Left forelimb (tissue), 1 donor: ENCODE measurements at places on chromosomes 3 and 15.

DNA sequence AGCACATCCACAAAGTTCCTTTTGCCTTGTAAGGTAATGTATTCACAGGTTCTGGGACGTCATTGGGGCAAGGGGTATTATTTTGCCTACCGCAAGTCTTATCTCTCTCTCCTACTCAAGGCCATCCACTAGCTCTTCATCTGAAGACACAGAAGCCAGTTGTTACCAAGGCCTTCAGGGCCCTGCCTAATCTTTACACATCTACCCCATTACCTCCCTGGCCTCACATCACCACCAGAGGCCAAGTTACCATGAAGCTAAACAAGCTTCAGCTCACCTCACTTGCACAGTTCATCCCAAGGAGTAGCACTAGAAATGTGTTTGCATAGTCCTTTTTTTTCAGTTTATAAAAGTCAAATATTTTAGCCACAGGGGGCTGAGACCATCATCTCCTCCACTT is 34.1 kb downstream of the ATP8B4 start:
- DNase-seq: no peak

DNA sequence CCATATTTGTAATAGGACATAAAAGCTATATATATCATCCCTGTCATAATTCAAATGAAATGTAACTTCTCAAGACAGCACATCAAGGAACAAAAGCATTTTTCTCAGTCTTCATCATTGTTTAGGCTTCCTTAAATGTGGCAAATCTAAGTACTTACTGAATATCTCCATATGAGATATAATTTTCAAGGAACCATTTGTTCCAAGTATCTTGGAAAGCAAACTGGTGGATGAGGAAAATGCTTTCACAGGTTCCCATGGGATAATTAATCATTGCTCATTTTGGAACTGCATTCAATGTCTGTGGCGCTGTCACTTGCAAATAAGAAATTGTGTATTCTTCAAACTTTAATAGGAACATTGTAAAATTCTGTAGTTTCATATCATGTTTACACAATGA is 52.6 kb upstream of the ZNF385D start:
- no peak for DNase-seq

DNA sequence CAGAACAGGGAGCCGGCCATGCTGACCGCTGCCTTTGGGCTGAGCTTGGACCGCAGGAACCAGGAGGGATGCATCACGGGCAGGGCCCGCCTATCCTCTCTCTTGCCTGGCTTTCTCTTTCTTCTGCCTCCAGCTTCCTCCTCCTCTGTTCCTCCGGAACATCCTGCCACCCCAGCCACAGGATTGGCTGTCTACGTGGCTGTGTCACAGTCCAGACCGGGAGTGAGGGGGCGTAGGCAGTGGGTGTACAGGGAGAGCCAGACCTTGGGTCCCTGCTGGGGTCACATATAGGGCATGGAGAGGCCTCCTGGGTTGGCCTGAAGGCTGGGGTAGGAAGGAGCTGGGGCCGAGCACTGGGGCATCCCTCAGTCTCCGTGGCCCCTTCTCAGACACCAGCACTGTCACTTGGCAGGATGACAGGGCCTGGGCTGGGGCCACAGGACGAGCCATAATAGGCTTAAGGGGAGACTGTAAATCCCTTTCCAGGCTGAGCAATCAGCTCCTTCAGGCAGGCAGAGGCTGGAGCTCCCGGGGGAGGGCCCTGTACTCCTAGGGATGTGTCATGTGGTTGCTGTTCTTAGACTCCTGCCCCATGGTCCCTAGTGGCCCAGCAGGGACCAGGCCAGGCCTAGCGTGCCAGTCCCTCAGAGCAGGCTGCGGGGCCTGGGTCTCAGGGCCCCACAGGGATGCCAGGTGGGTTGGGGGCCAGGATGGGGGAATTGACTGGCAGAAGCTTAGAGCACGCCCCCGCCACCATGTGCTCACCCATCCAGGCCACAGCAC is 25.4 kb downstream of the LINGO1 start:
- DNase-seq: no peak

- DNase-seq: no peak
Observed at GRCh38 chr3:14377838-14378169, 24.6 kb upstream of the SLC6A6 start.

DNA sequence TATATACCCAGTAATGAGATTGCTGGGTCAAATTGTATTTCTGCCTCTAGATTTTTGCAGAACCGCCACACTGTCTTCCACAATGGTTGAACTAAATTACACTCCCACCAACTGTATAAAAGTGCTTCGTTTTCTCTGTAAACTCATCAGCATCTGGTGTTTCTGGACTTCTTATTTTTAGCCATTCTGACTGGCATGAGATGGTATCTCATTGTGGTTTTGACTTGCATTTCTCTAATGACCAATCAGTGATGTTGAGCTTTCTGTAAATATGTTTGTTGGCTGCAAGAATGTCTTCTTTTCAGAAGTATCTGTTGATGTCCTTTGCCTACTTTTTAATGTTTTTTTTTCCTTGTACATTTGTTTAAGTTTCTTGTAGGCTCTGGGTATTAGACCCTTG is 182.9 kb upstream of the TRIM42 start:
- no peak for DNase-seq

- DNase-seq: peak; percentile 26
Observed at GRCh38 chr15:68656438-68656739, 77.6 kb downstream of the CORO2B start.

GRCh38 chr3:116253511-116253910 is 191.8 kb downstream of the LSAMP start:
- DNase-seq: no peak

DNA sequence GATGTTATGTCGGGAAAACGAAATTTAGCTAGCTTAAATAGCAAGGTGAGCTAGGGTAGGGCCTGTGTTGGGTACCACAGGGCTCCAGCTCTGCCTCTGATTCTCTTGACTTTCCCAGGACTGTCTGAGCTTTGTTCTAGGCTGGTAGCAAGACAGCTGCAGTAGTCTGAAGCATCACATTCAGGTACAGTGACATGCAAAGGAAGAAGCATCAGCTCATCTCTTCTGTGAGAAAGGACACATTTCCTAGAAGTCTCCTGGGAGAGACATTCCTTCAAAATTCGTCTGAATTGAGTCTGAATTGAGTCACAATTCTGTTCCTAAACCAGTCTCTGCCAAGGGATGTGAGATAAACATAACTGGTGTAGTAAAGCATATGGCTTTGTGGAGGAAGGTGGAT is 8.5 kb upstream of the UBXN7 start:
- no peak for DNase-seq

DNA sequence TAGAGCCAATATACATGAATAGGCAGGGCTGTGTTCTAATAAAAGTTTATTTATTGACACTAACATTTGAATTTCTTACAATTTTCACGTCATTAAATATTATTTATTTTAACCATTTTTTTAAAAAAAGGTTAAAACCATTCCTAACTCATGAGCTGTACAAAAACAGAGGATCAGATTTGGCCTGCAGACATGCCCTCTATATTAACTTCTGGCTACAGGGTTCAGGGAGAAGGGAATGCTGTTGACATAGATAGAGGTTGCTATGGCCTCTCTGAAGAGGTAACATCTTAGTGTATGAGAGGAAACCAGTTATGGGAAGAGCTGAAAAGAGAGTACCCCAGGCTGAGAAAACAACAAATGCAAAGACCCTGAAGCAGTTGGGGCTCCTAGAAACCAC is 19.1 kb upstream of the RAP2B start:
- no peak for DNase-seq

GRCh38 chr3:117346901-117347300 is 637.3 kb downstream of the TUSC7 start:
- DNase-seq: no peak

GRCh38 chr15:54119051-54119450 is 140.8 kb downstream of the UNC13C start:
- DNase-seq: no peak

- DNase-seq: no peak
Observed at GRCh38 chr15:90638201-90638691, 78.9 kb upstream of the BLM start.

DNA sequence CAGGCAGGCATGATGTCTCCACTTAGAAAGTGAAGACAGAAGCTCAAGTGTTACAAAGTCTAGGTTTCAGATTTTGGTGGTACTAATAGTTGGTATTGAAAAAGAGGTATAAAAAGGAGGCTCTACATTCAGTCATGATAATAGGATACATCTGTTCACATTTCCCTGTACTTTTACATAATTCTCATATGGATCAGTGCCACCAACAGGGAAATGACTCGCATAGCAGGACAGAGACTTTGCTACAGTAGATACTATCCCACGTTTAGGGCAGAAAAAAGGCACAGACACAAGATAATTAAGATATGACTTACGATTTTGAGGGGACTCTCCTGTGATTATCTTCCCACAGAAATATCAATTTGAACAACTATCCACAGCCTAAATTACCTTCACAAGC is 1062.9 kb upstream of the EPHA6 start:
- DNase-seq: no peak

DNA sequence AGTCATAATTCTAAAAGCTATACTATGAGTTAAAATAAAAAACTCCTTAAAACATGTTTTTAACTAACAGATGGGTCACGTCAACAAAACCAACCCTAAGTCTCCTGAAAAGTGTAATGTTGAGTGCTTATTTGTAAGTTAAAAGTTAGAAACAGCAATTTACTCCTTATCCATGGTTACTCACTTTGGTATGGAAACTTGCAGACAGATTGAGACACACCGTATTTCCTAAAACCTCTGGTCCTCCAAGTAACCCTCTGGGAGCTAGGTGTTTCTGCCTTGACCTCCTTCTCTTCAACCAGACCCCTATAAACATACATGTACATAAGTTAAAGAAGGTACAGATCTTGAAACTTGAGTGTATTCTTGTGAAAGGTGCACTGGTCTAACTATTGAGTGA is 3.1 kb downstream of the COL8A1 start:
- DNase-seq: no peak

GRCh38 chr3:12967606-12968351 is 105.5 kb downstream of the IQSEC1 start:
- peak; percentile 96 for DNase-seq

GRCh38 chr3:51361746-51362145 is 23.3 kb upstream of the MANF start:
- DNase-seq: no peak

DNA sequence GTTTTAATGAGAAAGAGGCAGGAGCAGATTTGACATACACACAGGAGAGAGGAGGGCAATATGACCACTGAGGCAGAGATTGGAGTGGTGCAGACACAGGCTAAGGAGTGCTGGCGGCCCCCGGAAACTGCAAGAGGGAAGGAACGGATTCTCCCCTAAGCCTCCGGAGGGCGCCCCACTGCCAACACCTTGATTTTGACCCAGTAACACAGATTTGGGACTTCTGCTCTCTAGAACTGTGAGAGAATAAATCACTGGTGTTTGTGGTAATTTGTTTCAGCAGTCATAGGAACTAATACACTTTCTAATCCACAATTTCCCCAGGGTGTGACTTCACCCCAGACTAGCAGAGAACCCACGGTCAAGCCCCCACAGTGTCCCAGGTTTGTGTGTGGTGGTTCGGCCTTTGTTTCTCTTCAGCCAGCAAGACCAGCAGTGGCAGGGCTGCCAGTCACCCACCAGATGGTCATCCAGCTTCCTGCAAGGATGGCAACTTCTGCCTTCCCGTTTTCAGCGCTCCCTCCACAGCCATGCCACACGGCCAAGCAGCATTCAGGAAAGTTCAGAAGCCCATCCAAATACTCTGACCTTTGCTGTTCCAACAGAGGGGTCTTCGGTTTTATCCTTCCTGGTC is 23.6 kb upstream of the TSPAN3 start:
- no peak for DNase-seq

DNA sequence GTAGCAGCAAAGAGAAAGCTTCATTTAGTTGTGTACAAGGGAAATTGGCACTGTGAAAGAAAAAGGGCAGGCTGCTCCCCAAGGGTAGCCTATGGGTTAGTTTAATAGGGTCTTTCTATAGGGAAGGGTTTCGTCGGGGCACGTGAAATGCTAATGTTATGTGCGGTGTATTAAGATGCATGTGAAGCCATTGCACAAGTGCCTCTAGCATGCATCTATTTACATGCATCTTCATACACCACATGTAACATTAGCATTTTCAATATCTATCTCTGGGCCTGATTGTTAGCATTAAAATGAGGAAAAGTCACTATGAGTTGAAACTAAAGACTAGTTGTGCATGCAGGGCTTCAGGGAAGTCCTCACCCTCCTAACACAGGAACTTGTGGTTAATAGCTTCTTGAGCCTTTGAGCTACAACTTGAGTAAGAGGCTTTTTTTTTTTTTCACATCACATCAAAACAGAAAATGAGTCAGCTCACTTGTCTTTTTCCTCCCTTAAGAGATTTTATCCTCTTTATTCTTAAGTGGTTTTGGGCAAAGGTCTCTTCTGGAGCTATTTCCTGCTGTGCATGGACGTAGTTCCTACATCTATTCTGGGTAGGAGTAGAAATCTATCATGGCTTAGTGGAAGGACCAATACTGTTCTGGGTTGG is 613.4 kb downstream of the ZPLD1 start:
- no peak for DNase-seq

GRCh38 chr3:43024181-43024885 is 45.2 kb downstream of the GASK1A start:
- peak; percentile 28 for DNase-seq

DNA sequence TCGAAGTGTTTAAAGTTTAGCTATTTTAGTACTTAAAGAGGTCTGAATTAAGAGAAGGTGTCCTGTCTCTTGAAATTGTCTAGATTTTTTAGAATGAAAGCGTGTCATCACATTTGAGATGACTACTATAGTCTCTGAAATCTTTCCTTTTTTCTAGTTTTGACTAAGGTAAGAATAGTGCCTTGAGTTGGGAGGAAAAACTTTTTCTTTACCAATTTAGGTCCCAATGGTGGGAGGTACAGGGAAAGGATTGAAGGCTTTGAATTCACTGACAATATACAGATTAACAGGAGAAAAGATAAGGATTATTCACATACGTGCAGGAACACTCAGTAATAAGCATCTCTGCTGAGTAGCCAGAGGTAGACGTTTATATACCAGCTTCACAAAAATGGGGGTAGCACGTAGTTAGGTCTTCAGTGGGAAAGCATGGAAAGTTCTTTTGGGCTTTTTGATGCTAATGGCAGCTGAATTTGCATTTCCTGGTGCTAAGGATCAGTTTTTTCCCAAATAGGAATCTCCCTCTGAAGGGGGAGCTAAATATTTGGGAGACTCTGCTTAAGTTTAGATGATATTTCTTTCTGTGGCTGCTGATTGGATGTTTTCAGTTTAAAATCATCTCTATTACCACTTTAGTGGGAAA is 88.1 kb downstream of the VPS8 start:
- DNase-seq: no peak

DNA sequence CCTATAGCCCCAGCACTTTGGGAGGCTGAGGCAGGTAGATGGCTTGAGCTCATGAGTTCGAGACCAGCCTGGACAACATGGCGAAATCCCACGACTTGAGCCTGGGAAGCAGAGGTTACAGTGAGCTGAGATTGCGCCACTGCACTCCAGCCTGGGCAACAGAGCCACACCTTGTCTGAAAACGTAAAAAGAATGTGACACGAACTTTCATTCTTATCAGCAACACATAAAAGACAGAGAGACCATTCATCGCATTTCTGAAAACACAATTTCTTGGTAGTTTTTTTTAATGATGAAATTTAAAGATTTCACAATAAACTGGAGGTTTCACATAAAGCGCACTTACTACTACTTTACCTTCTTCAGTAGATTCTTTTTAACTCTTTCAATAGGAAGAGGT is 18.4 kb downstream of the HLTF start:
- no peak for DNase-seq

- DNase-seq: no peak
Observed at GRCh38 chr3:84074767-84075166, 884.0 kb upstream of the CADM2 start.

- DNase-seq: no peak
Observed at GRCh38 chr15:76208786-76209424, 102.4 kb downstream of the ETFA start.
